ENCODE measurements at places on chromosomes 2 and 18. TPM values are rescaled to one million over a fixed set of nuclear protein-coding genes. Genes with fewer than 3 reads are reported as not detected.

The UGT1A5 gene
- total RNA-seq: not detected

The NTSR2 gene
- not detected for total RNA-seq

The SYT4 gene
- total RNA-seq: not detected

The CMPK2 gene
- 1.1 TPM for total RNA-seq

The SOS1 gene
- total RNA-seq: 6.4 TPM

The KLHL29 gene
- total RNA-seq: 4.9 TPM

The SPHKAP gene
- under 0.01 TPM for total RNA-seq

Data from mesangial cell (primary cell).